ENCODE measurements at places on chromosomes 13 and 19.

DNA sequence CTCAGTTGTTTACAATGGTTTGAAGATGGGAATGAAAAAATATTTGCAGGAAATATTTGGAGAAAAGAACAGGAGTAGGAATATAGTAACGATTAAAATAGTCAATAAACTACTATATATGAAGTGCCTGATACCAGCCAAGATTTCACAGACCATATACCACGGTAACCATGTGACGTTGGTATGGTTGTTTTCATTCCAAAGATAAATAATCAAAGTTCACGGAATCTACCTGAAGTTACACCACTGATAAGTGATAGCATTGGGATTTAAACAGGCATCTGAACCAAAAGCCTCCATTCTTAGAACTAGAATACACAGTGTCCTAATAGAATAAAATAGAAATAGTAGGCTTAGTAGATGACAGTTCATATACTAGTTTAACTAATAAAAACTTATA, 123.5 kb downstream of the RBM26 start:
- DNase-seq, result no peak

- DNase-seq, result no peak
Measured at GRCh38 chr19:35943321-35944301, 7.4 kb downstream of the LRFN3 start.

GRCh38 chr13:40595693-40596092, 70.7 kb downstream of the FOXO1 start:
- DNase-seq, result no peak

GRCh38 chr13:53214433-53214832, 185.8 kb downstream of the OLFM4 start:
- no peak for DNase-seq

DNA sequence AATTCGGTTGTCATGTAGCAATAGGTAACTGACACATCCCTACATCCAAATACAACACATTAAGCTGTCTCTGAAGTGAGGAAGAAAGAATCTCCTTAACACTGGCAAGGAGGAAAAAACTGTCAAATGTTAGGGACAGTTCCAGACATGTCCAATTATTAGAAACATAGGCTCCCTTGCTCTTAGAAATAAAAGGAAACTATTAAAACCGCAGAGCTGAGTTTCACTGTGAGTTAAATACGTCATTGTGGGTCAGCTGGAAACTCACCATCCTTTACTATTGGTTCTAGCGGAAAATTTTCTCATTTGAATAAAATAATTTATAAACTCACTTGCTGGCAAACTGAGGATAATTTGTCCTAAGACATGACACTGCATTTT, 40.7 kb downstream of the STARD13 start:
- DNase-seq, result no peak
